ENCODE measurements at places on chromosomes 5 and 9.

DNA sequence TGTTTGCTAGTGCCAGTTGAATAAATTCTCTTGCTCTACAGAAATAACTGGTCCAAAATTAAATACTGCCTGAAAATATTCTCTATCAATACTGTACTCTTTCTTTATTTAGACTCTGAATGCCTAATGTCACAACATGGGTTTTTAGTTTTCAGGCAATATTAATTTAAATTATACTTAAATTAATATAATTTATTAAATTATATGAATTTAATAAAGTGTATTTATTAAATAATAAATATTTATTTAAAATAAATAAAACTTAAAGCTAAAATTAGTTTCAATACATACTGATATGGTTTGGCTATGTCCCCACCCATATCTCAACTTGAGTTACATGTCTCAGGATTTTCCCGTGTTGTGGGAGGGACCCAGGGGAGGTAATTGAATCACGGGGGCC, 146.0 kb downstream of the PRR16 start:
- no peak for DNase-seq

DNA sequence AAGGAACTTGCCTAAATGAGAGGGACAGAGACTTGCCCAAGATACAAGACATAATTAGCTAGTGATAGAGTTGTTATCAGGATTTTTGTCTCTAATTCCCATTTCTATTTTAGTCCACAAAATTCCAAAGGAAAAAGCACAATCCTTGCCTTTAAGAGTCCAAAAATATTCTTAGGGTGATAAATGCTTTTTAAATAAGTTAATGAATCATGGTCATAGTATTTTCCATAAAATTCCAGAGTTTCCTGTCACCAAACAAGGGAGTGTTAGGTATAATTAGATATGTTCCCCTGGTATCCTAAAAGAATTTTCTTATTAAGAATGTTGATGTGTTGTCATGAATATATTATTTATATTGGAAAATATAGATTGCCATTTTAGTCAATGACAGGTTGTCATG, 21.8 kb upstream of the CEP72 start:
- no peak for DNase-seq

DNA sequence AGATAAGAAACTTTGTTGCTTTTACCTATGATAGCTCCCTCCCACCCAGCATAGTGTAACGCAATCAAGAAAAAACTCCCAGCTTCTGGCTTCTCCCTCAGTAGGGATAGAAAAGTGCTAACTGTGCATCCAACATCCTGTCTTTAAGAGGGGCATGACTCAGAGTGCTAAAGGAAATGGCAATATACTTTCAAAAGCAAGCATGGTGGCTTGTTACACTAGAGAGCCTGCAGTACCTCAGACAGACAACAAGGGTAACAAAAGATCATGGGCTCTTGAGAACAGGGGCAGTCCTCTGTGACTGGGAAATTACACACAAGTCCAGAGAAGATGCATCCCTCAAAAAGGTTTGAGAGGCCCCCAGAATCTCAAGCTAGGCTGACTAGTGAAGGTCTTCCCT, 37.8 kb downstream of the PRELID2 start:
- no peak for DNase-seq

DNA sequence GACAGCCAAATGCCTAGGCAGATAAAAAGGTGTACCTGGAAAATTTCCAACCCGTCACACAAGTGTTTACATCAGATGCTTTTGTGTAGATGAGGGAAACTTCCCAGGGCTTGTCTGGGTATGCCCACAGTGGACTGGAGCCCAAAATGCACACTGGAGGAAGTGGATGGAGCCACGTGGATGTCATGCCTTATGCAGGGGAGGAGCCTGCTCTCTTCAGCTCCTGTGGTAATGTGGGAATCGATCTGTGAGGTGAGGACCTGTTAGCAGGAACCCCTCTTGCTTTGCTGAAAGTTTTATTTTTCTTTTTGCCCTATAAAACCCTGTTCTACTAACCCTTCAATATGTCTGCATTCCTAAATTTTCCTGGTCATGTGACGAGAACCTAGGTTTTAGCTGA, 439.2 kb upstream of the CDH9 start:
- no peak for DNase-seq

DNA sequence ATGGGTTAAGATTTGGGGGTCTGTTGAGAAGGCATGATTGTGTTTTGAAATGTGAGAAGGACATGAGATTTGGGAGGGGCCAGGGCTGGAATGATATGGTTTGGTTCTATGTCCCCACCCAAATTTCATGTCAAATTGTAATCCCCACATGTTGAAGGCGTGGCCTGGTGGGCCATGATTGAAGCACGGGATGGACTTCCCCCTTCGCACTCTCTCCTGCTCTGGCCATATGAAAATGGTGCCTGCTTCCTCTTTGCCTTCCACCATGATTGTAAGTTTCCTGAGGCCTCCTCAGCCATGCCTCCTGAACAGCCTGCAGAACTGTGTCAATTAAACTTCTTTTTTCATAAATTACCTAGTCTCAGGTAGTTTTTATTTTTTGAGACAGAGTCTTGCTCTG, 14.7 kb upstream of the NOTCH1 start:
- DNase-seq, result no peak

DNA sequence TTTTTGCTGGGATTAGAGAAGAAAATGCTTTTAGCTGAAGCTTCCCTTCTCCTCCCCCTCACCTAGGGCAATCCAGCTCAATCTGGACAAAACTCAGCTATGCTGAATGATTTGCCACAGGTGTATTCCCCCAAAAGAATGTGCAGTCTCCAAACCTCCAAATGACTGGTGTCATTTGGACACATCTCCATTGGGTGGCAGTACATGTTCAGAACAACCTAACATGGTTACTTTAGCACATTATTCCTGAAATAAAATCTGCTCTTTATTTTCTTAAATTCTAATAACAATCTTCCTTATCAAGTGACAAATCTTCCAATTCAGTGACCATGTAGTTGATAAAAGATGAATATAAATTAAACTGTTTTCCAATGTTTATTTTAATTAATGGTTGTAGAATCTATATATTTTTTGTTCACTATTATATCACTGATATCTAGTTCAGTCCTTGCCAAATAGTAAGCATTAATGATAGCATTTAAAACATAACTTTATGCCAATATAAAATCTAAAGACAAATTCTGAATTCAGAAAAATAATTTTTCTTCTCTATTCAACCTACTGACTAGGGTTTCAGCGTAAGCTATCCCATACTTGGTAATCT, 61.3 kb upstream of the MOCS2 start:
- DNase-seq, result peak; percentile 28

DNA sequence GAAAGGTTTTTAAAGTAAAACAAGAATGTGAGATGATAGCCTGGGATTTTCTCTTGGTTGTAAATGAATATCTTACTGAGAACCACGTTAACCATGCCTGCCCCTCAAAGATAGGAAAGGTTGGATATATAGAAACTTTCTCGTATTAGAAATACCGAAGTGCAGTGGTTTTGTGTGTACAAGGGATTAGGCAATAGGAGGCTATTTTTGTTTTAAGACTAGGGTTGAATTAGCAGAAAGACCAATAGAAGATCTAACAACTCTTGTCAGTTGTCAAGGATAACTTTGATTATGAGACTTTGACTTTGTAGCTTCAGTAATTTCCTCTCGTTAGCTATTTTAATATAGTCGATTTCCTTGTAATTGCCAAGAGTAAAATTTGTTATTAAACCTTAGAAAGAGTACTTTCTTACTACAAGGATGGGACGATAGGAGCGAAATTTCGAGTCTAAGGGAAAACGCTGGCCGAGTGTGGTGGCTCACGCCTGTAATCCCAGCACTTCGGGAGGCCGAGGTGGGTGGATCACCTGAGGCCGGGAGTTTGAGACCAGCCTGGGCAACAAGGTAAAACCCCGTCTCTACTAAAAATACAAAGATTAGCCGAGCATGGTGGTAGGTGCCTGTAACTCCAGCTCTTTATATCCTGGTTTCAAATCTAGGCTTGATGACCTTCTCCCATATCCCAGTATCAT, 838 bp downstream of the POLK start:
- DNase-seq, result no peak

- DNase-seq, result no peak
Measured at GRCh38 chr9:2317591-2317990, 302.4 kb downstream of the SMARCA2 start.

- peak; percentile 63 for DNase-seq
Measured at GRCh38 chr5:172707285-172708182, 63.5 kb downstream of the DUSP1 start.

DNA sequence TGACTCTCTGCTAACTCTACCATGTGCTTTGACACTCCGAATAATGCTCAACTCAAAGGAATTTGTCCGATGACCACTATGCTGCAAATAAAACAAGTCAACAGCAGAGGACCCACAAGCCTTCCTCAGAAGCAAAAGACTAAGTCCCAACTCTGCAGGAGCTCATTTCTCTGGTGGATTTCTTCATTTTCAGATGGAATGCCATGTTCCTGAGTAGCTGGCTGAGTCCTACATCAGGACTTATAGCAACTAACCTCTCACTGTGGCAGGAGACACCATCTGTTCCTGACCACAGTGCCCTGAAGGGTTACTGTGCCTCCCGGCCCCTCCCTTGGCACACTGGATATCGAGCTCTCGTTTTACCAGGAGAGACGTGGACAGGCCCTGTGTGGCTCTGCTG, 20.8 kb downstream of the LHFPL2 start:
- DNase-seq, result no peak

GRCh38 chr9:112841261-112841660, 49.4 kb downstream of the SLC46A2 start:
- peak; percentile 25 for DNase-seq

DNA sequence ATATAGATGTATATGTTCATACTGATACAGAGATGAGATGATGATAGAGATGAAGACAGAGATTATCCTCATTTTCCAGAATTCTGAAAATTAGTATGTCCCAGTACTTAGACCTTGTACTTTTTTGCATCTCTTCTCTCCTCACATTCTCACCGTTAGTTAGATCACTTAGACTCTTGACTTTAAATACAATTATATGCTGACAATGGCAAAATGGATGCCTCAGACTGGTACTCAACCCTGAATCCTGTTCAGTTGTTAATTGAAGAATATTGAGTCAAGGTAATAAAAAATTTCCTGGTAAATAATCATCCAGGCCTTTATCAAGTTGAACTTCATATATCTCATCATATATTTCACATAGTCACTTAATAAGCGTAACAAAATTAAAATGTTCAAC, 505.4 kb downstream of the EFNA5 start:
- DNase-seq, result no peak

DNA sequence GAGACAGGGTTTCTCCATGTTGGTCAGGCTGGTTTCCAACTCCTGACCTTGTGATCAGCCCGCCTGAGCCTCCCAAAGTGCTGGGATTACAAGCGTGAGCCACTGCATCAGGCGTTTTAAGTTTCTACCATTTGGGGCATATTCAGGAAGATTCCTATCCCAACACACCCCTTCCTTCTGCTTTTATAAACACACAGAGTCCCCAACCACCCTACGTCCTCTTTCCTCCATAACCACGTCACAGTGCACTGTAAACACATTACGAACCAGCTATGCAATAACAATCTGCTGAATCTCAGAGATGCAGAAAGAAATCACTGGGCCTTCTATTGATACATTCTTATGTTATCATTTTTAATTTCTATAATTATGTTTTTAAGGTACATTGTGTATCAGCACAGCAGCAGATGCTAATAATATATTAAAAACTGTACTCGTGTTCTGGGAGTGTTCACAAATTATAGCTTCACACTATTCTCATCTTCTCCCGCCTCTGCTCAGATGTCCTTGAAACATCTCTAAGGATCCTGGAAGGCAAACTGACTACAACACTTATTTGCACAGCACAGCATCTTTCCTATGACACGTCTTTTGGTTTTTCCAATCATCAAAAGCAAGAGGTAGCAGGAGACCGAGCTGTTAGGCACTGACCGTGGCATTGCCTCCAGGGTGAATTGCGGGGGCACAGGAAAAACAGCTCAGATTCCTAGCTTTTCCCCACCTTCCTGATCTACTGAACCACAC, 60.2 kb downstream of the KCNIP1 start:
- DNase-seq, result no peak
